Activated naive CD8-positive, alpha-beta T cell treated with anti-CD3 and anti-CD28 coated beads for 36 hours (primary cell): ENCODE measurements at places on chromosomes 2 and 18. TPM values are rescaled to one million over a fixed set of nuclear protein-coding genes. Genes with fewer than 3 reads are reported as not detected.

The DYSF gene
- total RNA-seq = 4.3 TPM

DNA sequence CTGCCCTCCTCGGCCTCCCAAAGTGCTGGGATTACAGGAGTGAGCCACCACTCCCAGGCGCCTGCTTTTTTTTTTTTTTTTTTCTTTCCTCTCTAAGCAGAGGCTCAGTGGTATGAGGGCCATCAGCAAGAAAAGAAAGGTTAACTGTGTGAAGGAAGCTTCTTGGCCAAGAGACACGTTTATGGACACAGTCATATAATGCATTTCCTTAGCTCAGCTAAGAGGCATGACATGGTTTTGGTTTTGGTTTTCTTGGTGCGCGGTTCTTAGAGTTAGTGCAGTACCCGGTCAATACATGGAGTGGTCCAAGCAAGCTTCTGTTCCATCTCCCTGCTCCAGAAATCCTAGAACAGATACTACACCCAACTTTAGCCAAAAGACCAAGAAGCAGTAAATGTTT, 42.6 kb downstream of the RALBP1 start:
- no peaks in the 10 kb centered on the region for H3K27me3 ChIP-seq
- no peak for DNase-seq
- peaks cover 1% of the 10 kb centered on the region for H3K36me3 ChIP-seq

DNA sequence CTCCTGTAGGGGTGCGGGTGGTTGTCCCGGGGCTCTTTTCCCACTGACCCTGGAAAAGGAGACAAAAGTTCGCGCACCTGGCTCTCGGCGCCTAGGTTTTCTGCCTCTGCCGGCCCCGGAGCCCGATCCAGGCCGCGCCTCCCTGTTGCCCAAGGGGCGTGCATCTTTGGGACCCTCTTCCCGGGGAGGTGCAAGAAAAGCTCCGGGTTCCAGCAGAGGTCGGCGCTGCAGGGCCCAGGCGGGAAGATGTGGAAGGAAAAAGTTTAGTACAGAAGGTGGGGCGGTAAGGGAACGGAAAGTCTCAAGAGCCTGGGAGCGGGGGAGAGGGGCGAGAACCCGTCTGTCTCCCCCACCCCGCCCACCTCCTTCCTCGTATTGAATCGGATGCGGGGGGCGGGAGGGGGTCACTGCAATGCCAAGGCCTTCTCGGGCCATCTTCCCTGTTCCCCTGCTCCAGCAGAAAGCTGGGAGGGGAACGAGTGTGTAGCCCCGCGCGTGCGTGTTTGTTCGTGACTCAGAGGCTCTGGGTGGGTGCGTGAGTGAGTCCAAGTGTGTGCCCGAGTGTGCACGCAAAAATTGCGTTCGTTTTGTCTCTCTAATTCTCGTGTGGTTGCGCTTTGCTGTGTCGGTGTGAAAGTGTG, 6.3 kb upstream of the EN1 start:
- DNase-seq = no peak
- peaks cover 99% of the 10 kb centered on the region for H3K27me3 ChIP-seq
- H3K36me3 ChIP-seq = no peaks in the 10 kb centered on the region

The DBI gene
- 182 TPM for total RNA-seq

GRCh38 chr2:73232403-73233153, 461 bp downstream of the PRADC1 start:
- no peaks in the 10 kb centered on the region for H3K27me3 ChIP-seq
- H3K27ac ChIP-seq = peak overlapping the region; percentile 94
- DNase-seq = no peak
- peaks cover 31% of the 10 kb centered on the region for H3K36me3 ChIP-seq
- H3K4me3 ChIP-seq = peak overlapping the region; percentile 99

The NEUROD1 gene
- total RNA-seq = not detected

The DSG1 gene
- not detected for total RNA-seq

DNA sequence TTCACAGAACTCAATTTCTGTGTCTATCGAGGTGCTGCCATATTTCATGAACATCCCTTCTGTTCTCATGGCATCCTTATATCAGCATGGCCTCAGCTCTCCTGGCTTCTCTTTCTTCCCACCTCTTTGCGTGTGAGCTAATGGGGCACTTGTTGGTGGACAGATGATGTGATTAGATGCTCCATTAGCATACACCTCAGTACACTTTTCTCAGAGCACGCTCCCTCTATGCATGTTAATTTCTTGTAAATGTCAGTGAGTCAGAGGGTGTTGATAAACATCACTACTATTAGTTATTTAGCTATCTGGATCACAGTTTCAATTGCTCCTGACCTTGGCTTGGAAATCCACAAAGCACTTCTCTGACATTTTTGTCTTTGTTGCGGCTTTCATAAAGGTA, 159.4 kb downstream of the CD8B2 start:
- no peak overlapping the region for H3K27ac ChIP-seq
- H3K36me3 ChIP-seq = no peaks in the 10 kb centered on the region
- no peaks in the 10 kb centered on the region for H3K4me1 ChIP-seq
- no peaks in the 10 kb centered on the region for H3K27me3 ChIP-seq
- no peak for DNase-seq

GRCh38 chr2:170271340-170271739, 93.4 kb downstream of the MYO3B start:
- no peak for DNase-seq
- H3K27ac ChIP-seq = no peak overlapping the region
- H3K4me1 ChIP-seq = no peaks in the 10 kb centered on the region

GRCh38 chr2:40773291-40773690, 321.4 kb upstream of the SLC8A1 start:
- H3K27ac ChIP-seq = no peak overlapping the region
- H3K4me1 ChIP-seq = no peaks in the 10 kb centered on the region
- DNase-seq = no peak
- no peaks in the 10 kb centered on the region for H3K36me3 ChIP-seq
- H3K27me3 ChIP-seq = no peaks in the 10 kb centered on the region

DNA sequence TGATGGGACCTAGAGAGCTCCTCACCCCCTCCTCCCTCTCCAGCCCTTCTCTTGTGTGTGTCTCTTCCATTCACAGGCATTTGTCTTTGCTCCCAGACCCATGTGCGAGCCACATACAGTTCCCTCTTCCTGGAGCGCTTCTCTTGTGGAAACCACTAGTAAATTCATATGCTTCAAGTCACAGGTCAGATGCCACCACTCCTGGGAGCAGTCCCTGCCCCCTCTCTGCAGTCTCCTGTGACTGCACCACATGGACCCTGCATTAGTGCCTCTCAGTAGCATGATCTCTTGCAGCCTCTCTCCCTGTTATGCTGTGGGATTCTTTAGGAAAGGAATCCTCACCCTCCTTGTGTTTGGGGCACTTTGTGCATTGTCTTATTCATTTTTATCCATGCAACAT, 96.5 kb upstream of the NFATC1 start:
- no peaks in the 10 kb centered on the region for H3K4me1 ChIP-seq
- H3K36me3 ChIP-seq = peaks cover 2% of the 10 kb centered on the region
- no peaks in the 10 kb centered on the region for H3K27me3 ChIP-seq

DNA sequence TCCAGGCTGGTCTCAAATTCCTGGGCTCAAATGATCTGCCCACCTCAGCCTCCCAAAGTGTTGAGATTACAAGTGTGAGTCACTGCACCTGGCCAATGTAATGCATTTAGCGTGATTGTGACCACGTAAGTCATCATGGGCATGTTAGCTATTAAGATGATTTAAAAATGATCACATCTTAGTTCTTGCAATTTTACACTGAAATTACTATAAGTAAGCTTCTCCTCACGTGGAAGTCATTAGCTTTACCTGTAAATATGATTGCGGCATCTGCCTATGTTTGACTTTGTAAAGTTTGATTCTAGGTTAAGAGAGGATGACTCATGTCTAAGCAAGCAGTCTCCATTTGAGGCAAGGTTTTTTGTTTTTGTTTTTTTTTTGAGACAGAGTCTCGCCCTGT, 85.5 kb downstream of the PMAIP1 start:
- DNase-seq = no peak
- no peaks in the 10 kb centered on the region for H3K4me1 ChIP-seq
- no peak overlapping the region for H3K27ac ChIP-seq
- no peak overlapping the region for H3K4me3 ChIP-seq

- peaks cover 49% of the 10 kb centered on the region for H3K27me3 ChIP-seq
- no peak within 1 kb of the TSS for H3K4me3 ChIP-seq
- no peaks in the 10 kb centered on the region for H3K36me3 ChIP-seq
- no peak for DNase-seq
These were observed at the start of gene ECEL1 for GRCh38 chr2:232487385-232488096. Gene ECEL1, minus strand, starts transcription at chr2:232487834. Its CDS starts 1,181 bp downstream, at chr2:232486653.

The PROKR1 gene
- total RNA-seq = 0.52 TPM

DNA sequence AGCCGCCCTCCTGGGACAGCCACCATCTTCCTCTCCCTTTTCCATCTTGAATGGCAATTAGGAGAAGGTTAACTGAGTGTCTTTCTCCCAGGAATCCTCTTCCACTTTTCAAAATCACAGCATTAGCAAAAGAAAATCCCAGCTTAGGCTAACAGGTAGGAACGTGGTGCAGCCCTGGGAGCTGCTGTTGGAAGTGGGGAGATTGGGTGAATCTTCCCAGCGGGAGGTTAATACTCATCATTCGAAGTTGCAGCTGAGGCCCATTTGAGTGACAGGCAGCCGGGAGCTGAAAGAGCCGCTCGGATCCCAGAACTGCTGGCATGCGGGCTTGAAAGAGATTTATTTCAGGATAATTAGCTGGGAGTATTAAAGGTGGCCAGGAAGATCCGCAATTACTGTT, 306.0 kb downstream of the BCL11A start:
- DNase-seq = no peak
- no peak overlapping the region for H3K27ac ChIP-seq
- H3K4me1 ChIP-seq = no peaks in the 10 kb centered on the region
- no peaks in the 10 kb centered on the region for H3K36me3 ChIP-seq

The POTEJ gene
- total RNA-seq = not detected

- no peaks in the 10 kb centered on the region for H3K36me3 ChIP-seq
- no peak overlapping the region for H3K27ac ChIP-seq
- peaks cover 17% of the 10 kb centered on the region for H3K27me3 ChIP-seq
- no peak overlapping the region for H3K4me3 ChIP-seq
- no peaks in the 10 kb centered on the region for H3K4me1 ChIP-seq
- DNase-seq = no peak
These were observed 373.1 kb downstream of the CMPK2 start for GRCh38 chr2:6492573-6492972.

DNA sequence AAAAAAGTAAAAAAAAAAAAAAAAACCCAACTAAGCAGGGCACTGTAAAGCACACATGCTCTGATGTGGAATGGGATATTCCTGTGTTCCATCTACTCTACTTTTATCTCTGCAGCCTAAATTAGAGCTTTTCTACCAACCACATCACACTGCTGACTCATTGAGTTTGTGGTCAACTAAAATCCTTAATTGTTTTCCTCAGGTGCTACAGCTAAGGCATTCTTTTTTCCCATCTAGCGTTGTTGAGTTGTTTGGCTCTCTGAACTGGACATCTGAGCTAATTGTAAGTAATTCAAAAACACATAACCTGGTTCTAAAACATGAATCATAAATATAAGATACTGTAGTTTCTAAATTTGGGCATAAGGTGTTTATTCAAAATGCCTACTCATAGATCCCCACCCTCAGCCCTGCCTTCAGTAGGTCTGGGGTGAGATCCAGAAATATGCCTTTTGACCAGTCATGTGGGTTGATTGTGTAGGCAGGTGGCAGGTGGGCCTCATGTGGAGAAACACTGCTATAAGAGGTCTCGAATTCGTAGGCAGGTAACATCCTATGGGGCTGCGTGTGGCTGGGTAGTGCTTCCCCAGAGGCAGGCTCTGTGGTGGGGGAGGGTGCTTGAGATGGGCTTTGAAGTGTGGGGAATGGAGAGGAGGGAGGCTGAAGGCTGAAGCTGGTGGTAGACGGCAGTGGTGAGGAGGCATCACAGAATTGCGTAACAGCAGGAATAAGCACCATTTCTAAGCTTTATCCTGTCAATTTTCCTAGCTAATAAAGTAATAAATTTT, 27.2 kb downstream of the ANKRD29 start:
- no peak for DNase-seq
- H3K4me3 ChIP-seq = no peak overlapping the region
- peaks cover 13% of the 10 kb centered on the region for H3K4me1 ChIP-seq
- no peak overlapping the region for H3K27ac ChIP-seq

The PLGLB1 gene
- total RNA-seq = 1.6 TPM

GRCh38 chr2:209496586-209496982, 72.7 kb downstream of the MAP2 start:
- no peaks in the 10 kb centered on the region for H3K4me1 ChIP-seq
- DNase-seq = no peak
- H3K27ac ChIP-seq = no peak overlapping the region
- no peaks in the 10 kb centered on the region for H3K27me3 ChIP-seq
- no peaks in the 10 kb centered on the region for H3K36me3 ChIP-seq

The DCDC2C gene
- not detected for total RNA-seq

- H3K27me3 ChIP-seq = no peaks in the 10 kb centered on the region
- DNase-seq = no peak
- peaks cover 68% of the 10 kb centered on the region for H3K36me3 ChIP-seq
- no peak overlapping the region for H3K4me3 ChIP-seq
- no peak overlapping the region for H3K27ac ChIP-seq
These were observed 21.6 kb downstream of the ADCY3 start for GRCh38 chr2:24898122-24899109.

The ABCB11 gene
- not detected for total RNA-seq

DNA sequence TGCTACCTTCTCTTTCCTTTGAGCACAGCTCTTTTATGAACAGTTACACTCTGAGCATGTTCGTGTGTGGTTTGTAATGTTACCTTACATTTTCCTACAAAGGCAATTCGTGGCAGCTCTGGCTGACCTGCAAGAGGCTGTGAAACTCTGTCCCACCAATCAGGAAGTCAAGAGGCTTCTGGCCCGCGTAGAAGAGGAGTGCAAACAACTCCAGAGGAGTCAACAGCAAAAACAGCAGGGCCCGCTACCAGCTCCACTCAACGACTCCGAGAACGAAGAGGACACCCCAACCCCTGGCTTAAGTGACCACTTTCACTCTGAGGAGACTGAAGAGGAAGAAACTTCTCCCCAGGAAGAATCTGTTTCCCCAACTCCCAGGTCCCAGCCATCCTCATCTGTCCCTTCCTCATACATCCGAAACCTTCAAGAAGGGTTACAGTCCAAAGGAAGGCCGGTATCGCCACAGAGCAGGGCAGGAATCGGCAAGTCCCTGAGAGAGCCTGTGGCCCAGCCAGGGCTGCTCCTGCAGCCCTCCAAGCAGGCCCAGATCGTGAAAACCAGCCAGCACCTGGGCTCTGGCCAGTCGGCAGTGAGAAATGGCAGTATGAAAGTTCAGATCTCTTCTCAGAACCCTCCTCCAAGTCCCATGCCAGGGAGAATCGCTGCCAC, 56.9 kb downstream of the WDSUB1 start:
- H3K27ac ChIP-seq = no peak overlapping the region
- peaks cover 33% of the 10 kb centered on the region for H3K4me1 ChIP-seq
- no peaks in the 10 kb centered on the region for H3K27me3 ChIP-seq
- DNase-seq = no peak
- H3K36me3 ChIP-seq = peaks cover 8% of the 10 kb centered on the region
- no peak overlapping the region for H3K4me3 ChIP-seq

- no peaks in the 10 kb centered on the region for H3K36me3 ChIP-seq
- no peaks in the 10 kb centered on the region for H3K4me1 ChIP-seq
- H3K27me3 ChIP-seq = peaks cover 11% of the 10 kb centered on the region
- H3K27ac ChIP-seq = no peak overlapping the region
These were observed 127.0 kb downstream of the GAREM1 start for GRCh38 chr18:32343634-32344033.

The ZNF638 gene
- 65.5 TPM for total RNA-seq

GRCh38 chr18:3079653-3080052, 66.7 kb upstream of the LPIN2 start:
- H3K27me3 ChIP-seq = no peaks in the 10 kb centered on the region
- no peaks in the 10 kb centered on the region for H3K36me3 ChIP-seq
- H3K27ac ChIP-seq = no peak overlapping the region
- no peak overlapping the region for H3K4me3 ChIP-seq
